ENCODE measurements at places on chromosomes 11 and 22.

GRCh38 chr11:73578592-73579185 lies 19.2 kb downstream of the FAM168A start:
- no peak for DNase-seq

DNA sequence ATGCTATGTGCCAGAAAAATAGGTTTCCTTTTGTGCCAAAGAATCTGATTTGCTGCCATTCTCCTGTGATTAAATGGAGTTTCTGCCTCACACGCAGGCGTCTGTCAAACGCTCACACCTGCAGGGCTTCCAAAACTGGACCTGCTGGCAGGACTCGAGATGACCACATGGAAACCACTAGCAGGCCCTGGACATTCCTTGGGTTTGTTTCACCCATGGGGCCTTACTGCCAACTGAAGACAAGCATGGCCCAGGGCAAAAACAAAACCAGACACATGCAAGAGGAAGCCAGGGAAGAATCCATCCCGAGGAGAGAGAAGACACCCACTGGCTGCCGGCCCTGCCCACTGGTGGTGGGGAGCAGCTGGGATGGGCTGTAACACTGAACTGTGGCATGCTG lies 55.9 kb upstream of the MN1 start:
- DNase-seq, result peak; percentile 93

GRCh38 chr22:30718938-30719337 lies 24.3 kb downstream of the OSBP2 start:
- DNase-seq, result no peak

DNA sequence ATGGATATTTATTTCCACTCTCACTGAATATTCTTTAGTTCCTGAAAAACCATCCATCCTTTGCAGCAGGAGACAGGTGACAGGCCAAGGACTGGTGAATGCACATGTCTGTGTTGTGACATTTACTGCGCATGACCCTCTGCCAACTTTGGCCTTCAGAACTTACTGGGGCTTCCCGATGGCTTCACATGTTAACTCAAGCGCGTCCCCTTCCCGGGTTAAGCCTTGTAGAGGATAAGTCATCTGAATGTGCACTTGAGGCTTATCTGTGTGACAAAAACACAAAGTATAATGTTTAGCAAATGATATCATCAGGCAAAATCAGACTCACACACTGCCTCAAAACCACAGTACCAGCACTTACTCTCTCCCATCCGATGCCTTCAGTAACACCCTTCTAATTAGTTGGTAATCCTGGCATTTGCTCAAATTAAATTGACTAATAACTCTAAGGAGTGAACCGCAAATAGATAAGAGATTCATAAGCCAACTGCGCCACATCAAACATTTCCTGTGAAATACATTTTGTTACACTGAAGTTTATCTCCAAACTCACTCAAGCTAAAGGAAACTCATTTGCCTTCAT lies 286.4 kb downstream of the CADM1 start:
- no peak for DNase-seq

DNA sequence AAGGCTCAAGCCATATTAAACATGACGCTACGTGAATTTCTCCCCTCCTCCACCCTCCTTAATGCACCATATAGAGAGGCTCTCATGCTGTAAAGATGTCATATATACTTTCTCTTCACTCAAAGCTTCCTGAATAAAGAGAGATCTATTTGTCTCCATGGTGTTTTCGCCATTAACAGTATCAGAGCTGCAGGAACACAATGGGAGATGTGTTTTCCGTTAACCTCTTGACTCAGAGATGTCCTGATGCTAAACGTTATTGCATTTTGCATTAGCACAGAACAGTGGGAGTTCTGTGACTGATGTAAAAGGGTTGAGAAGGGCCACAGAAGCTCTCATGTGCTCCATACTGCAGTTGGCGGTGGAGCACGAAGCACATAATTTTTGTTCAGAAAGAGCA lies 25.7 kb upstream of the BLID start:
- no peak for DNase-seq

GRCh38 chr22:22408731-22409696 lies 99.5 kb downstream of the ZNF280B start:
- peak; percentile 13 for DNase-seq

DNA sequence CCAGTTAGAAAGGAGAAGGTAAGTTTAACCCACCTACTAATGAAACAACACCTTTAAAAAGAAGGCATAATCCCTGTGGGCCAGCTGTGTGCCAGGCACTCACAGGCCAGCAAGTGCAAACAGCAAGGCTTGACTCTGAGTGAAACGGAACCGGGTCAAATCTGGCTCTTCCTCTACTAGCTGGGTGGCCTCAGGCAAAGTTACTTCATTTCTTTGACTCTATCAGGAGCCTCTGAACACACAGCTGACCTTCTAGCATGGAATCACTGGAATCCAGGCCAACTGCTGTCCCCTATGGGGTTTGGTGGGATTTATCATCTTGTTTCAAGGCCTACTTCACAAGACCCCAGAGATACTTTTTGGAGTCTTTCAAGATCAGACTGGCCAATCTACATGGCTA lies 3.3 kb downstream of the RAB38 start:
- DNase-seq, result no peak

DNA sequence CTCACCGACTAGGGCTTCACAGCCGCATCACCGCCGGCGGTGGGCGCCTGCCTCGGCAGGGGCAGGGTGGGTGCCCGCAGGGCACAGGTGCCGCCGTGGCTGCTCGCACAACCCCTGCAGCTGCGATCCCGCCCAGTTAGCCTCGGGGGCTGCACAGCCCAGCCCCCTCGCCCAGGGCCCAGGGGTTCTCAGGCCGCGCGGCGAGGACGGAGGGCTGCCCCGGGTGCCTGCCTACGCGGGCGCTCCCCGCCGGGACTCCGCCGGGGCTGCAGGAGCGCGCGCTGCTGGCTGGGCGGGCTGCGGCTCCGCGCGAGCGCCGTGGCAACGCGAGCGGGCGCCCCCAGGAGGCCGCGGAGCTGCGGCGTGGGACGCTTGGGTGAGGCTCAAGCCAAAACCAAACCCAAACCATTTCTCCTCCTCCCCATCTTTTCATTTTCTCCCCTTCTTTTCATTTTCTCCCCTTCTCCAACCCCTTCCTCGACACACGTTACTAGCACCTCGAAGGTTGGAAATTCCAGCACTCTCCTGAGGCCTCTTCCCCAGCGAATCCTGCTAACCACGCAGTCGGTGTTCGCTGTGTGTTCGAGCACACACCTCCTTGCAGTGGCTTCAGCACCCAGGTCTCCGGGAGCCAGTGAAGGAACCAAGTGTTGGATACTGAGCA lies at the start of gene MICAL3:
MICAL3 (minus strand) TSS at position 286 of the 664 bp plus-strand sequence. CDS start 117,749 bp downstream, outside the sequence.
- DNase-seq, result peak; percentile 68

DNA sequence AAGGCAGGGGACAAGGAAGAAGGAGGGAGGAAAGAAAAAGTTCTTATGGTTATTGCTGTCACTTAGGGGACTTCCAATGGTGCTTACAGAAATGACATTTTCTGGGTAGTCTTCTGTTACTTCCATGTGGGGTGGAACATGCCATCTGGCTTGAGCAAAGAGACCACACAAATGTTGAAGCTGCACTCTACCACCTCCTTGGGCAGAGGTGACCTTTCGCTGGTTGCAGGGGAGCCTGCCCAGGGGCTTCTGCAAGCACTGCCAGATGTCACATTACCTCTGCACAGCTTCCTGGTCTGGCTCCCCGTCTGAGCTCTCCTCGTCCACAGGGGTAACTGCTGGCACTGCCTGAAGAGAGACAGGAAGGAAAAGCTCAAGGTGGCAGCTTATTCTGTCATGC lies 32.6 kb upstream of the APOA1 start:
- no peak for DNase-seq

DNA sequence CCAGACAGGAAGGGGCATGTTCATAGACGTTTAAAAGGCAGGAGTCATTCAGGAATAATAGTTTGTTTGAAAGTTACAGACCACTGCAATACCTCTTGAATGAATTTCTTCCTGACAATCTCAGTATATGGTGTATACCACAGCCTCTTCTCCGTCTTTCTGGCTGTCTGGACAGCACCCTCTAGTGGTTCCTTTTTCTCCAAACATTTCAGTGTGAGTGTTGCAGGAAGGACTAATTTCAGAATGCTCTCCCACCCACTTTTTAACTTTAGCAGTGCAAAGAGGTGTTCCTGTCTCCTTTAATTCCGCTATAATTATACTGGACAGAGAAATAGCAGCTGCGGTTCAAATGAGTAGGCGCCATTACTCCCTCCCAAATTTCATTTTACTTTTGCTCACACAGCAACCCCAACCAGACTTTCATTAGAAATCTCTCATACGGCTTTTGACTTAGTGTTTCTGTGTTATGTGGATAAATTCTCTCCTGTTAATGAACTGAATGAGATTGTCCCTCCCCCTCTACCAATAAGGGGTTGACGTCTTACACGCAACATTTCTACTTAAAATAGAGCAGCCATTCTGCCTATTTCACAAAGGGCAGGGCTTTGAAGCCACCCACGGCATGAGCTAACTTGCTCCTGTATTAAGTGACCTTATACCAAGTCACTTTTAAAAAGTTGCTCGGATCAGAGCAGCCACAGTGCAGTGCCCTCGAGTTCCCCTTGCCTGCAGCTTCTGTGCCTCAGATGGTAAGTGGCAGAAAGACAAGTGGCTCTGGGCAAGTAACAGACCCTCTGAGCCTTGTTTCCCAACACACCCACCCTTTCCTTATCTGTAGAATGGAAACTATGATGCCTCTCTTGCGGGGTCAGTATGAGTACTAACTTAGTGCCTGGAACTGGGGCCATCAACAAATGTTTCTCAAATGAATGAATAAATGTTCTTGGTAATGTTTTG lies 368.6 kb downstream of the OPCML start:
- DNase-seq, result peak; percentile 57

GRCh38 chr11:130721736-130722135 lies 194.5 kb downstream of the SNX19 start:
- peak; percentile 41 for DNase-seq

- DNase-seq, result no peak
These were observed 20.1 kb upstream of the BDNF start for GRCh38 chr11:27720277-27720830.

DNA sequence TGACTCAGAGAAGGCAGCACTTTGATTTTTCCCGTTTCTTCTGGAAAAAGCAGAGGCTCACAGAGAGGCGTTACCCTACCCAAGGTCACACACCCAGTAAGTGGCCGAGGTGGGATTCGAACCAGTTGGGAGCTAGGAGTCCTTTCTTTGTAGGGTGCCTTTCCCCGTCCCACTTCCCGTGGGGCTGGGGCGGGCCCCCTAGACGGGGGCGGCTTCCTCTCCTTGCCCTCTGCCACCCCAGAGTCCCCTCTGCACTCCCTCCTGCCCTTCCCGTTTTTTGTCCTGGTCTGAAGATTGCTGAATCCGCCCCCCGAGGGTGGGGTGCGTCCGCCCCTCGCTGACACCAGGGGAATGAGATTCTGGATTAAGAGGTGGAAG lies 747 bp downstream of the TPCN2 start:
- no peak for DNase-seq

- DNase-seq, result no peak
These were observed 15.4 kb upstream of the TMPRSS13 start for GRCh38 chr11:117944554-117944953.

DNA sequence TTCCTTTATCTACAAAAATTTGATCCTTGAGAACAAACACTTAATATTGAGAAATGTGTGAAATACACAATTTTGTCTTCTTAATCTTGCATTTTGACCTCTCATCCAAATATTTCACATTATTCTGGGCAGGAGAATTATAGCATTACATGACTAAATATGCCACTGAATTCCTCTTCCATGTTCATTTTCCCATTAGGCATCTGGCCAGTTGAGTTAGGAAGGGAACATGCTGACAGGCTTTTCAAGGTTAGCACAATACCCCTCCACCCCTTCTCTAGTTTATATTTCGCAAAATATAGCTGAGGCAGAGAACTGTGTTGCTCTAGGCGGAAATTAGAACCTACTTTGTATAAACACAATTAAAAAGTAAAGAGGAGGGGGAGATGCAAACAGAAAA lies 271.7 kb upstream of the ZC3H12C start:
- DNase-seq, result peak; percentile 84

DNA sequence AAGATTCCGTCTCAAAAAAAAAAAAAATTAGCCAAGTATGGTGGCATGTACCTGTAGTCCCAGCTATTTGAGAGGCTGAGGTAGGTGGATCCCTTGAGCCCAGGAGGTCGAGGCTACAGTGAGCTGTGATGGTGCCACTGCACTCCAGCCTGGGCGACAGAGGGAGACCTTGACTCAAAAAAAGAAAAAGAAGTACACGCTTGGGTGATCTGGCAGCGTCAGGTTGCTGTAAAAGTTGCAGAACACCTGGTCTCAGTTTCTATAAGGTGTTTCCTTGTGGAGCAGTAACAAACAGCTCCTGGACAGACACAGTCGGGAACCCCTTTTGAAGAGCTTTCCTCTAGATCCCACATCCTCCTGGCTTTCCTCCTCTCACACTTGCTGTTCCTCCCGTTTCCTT lies 45.8 kb downstream of the SCGB1A1 start:
- no peak for DNase-seq

DNA sequence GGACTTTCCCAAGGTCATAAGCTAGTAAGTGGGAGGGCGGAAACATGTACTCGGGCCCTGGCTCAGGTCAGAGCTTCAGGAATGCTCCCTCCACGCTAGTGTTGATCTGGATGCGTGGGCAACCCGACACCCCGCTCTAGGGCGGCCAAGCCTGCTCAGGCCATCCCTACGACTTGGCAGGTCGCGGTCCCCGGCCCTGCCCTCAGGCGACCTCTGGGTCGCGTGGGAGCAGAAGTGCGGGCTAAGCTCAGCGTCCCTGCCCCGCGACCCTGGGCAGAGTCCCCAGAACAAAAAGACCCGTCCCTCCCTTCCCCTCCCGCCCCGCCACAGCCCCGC lies 781 bp upstream of the TEF start:
- DNase-seq, result peak; percentile 97

DNA sequence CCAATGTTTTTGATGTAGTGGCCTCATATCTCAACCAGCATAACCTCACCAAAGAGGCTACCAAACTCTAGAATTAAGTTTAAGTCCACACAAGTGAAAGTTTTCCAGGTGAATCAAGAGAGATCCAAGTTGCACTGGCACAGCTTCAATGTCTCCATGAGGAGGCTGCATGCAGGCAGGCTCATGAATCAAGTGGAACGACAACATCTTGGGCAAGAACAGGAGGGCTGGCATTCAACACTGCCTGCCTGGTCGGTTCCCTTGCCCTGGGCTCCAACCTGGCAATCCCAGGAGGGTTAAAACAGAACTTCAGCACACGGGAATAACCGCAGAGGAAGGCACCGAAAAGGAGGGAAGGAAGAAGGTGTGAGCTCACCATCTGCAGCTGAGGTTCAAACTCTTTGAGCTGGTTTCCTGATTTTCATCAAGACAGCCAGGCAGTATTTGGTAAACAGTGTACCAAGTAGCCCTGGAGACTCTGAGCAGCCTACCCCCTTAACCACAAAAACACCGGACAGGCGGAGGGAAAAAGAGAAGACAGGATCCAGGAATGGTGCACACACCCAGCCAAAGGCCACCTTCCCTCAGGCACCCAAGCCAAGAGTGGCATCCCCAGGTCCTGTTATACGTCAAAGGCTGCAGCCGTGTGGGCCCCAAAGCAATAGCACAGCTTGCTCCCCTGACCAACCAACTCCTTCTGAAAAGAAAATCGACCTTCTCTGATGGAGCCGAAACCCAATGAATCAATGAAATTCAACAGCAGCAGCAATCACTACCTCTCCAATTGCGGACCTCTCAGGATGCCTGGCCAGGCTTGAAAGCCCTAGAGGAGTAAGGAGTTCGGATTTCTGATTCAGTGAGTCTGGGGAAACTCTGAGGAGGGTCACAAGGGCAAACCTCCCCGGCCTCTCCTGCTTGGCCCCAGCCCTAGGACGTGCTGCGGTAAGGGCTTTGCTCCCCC lies 1.3 kb downstream of the PACSIN2 start:
- peak; percentile 56 for DNase-seq
